Activated CD4-positive, alpha-beta T cell treated with anti-CD3 and anti-CD28 coated beads, Interleukin-2, amount 50 U/mL, for 4 hours (primary cell): ENCODE measurements at places on chromosomes 2 and 18.

- DNase-seq, result no peak
These were observed 143.6 kb downstream of the CCDC148 start for GRCh38 chr2:158312981-158313380.

DNA sequence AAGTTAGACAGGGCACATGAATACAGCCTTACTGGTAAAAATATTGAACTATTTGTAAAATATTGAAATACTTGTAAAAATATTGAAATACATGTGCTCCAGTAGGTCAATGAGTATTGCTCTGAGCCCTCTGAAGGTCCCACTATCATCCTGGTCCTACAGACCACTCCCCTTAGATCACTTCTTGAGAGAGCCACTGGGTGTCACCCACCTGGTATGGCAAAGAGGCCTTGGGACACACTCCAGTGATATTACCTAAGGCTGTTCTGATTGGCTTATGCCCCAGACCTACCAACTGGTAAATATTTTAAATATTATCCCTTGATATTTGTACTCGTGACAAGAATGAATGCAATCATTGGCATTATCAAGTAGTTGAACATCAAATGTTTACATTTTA is 5.0 kb downstream of the THSD7B start:
- no peak for DNase-seq

- DNase-seq, result no peak
These were observed 368.4 kb downstream of the MTX2 start for GRCh38 chr2:176637486-176638166.

DNA sequence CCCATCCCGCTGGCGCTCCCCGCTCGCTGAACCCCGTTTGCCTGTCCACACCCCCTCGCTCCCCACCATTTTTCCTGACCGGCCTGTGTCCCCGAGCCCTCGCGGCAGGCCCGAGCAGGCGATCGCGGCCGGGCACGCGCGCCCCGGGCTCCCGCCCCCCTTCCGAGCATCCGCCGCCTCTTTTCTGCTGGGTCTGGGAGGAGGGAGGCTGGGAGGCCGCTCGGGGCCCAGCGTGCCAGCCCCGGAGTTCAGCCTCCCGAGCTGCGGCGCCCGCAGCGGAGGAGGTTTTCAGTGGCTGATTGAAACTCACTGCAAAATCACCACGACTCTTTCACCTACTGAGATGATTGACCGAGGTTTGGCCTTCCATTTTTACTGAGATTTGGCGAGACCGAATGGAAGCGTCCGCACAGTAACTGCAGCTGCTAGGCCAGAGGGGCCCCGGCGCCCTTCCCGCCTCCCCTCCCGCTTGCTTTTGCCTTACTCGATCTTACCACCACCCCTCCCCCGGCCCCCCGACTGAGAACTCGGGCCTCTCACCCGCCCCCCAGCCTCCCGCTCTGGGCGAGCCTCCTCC is 4.8 kb downstream of the SOX11 start:
- DNase-seq, result no peak

DNA sequence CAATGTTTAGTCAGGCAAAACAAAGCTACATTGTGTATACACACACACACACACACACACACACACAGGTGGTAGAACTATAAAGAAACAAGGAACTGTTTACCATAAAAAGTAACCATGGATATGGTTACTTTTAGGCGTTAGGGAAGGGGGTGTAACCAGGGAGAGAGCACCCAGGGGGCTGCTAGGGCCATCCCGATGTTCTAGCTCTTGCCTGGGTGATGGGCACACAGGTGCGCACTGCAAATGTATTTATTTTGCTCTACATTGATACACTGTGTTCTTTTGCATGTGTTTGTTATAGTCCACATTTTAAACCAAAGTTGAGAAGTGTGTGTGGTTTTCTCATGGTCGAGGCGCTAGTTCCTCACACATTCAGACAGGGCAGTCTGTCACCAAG is 69.8 kb upstream of the MYCN start:
- DNase-seq, result no peak

DNA sequence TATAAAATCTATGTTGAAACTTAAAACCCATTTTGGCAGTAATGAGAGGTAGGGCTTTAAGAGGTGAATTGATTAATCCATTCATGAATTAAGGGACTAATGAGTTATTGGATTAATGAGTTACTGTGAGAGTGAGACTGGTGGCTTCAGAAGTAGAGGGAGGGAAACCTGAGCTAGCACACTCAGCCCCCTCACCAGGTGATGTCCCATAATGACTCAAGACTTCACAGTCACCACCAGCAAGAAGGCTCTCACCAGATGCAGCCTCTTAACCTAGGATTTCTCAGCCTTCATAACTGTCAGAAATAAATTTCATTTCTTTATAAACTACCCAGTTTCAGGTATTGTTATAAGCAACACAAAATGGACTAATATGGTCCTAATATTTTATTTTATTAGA is 621.7 kb upstream of the ACVR2A start:
- no peak for DNase-seq

- no peak for DNase-seq
These were observed 356.3 kb upstream of the PKDCC start for GRCh38 chr2:41691561-41691960.

GRCh38 chr2:2919574-2920365 is 457.8 kb downstream of the EIPR1 start:
- no peak for DNase-seq

DNA sequence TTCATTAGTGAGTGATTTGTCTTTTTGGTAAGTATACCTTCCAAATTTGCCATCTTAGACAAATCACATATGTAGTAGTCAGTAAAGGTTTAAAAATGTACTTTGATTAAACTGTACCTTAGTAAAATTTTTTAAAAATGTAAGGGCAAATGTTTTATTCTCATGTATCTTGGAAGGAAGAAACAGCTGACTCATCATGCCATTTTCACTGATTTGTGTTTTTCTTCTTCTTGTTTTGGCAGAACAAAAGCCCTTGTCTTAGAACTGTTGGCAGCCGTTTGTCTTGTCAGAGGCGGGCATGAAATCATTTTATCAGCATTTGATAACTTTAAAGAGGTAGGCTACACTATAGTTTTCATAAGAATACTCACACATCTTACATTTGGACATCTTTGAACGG is 136.5 kb downstream of the PRPF40A start:
- no peak for DNase-seq

DNA sequence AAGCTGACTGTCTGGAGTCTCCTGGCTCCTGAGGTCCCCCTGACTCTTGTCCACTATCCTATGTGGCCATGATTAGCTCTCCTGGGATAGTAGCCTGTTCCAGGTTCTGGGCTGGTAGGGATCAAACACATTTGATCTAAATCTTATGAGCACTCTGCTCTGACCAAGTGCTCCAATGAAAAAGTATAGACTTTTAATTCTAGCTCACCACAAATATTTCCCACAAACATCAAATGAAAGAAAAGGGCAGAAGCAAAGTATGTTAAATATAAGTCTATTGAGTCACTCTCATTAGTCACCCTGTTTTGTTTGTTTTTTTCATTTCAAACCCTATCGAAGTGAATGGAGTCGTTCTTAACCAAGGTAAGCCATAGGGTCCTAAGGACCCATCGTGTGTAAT is 39.7 kb upstream of the NEDD4L start:
- DNase-seq, result no peak

- no peak for DNase-seq
These were observed 1376.4 kb upstream of the CRIM1 start for GRCh38 chr2:34979148-34979547.

- DNase-seq, result peak; percentile 9
These were observed 67.8 kb upstream of the EPAS1 start for GRCh38 chr2:46229134-46230063.

DNA sequence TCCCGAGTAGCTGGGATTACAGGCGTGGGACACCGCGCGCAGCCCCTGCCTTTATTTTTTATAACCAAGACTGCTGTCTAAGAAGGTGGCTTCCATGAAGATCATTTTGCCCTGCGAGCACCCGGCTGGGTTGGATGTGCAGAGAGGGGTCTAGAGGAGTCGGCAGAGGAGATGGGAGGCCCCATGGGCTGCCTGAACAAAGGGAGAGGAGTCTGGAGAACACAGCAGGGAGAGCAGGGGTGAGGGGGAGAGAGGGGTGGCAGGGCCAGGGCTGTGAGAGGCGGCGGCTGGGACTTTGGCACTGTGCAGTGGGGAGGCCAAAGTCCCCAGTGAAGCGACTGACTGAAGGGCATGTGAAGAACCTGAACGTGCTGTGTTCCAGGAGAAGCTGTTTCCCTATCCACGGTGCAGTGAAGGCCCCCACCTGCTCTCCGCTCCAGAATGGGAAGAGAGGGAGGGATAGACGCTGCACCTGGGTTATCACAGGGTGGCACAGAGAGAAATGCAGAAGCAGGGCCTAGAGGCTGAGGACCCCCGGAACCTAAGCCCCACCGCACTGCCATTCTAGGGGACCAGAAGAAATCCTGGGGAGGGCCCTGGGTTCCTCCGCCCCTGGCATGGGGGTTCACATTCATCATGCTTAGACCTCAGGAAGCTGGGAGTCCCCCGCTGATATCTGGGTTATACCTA is 24.8 kb upstream of the FOSL2 start:
- no peak for DNase-seq

GRCh38 chr2:215712871-215713790 is 277.3 kb upstream of the FN1 start:
- DNase-seq, result no peak

DNA sequence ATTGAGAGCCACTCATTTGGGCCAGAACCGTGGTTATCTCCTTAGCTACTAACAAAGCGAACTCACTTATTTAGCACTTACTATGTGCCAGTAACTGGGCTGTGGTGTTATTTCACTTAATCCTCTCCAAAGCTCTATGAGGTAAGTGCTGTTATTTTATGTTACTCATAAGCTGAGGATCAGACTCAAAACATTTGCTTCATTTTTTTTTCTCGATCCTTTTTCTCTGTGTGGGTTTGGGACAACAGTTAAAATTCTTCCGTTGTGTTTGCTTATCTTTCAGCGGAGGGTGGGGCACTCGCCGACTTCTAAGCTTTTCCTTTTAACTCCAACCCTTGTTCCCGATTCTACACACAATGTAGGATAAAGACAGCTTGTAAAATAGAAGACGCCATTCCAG is 52.8 kb downstream of the TMEM178A start:
- no peak for DNase-seq
